ENCODE measurements at places on chromosomes 2 and 18.
A peak's percentile ranks its signal among the peaks of the same experiment; 100 is the strongest.

DNA sequence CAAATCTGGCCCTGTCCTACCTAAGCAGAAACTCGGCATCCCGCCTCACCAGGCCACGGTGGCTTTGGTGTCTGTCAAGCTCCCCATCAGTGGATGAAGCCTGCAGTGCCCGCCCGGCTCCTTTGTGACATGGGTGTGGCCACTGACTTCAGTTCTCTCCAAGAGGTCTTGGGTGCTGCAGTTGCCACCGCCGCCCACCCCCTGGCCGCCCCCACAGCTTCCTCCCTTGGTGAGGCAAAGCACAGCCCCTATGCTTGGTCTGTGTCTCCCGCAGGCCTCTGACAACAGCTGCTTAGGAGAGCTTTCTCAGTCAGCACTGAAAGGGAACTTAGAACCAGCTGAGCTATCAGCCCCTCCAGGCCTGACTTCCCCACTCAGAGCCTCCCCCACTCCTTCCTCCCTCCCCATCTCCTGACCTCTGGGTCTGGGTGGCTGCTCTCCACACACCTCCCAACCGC lies 22.9 kb upstream of the GPR55 start:
- peak; percentile 16 for DNase-seq

DNA sequence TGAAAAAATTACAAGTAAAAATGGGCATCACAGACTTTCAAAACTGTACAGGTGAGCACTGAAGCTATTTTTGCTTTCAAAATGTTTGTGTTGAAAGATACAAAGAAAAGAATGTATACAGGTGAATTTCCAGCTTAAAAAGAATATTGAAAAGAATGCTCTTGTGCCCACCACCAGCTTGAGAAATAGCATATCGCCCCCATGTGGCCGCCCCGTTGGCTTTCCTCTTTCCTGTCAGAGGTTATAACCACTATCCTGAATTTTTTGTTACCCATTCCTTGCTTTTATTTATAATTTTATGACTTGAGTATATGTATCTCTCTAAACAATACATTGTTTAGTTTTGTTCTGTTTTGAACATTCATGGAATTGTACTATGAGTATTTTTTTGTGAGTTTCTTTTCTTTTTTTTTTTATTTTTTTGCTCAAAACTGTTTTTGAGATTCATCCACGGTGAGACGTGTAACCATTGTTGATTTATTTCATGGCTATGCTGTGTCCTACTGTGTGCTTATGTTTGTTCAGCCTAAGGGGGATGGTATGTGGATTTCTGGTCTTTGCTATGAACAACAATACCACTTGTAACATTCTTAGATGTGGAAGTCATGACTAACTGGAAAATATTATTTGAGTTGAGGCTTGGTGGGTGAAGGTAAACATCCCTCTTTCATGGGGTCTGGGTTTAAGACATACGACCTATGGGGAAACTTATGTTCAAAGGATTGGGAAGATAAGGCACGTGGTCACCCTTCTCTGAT lies 11.6 kb downstream of the TRPM8 start:
- peak; percentile 37 for DNase-seq

DNA sequence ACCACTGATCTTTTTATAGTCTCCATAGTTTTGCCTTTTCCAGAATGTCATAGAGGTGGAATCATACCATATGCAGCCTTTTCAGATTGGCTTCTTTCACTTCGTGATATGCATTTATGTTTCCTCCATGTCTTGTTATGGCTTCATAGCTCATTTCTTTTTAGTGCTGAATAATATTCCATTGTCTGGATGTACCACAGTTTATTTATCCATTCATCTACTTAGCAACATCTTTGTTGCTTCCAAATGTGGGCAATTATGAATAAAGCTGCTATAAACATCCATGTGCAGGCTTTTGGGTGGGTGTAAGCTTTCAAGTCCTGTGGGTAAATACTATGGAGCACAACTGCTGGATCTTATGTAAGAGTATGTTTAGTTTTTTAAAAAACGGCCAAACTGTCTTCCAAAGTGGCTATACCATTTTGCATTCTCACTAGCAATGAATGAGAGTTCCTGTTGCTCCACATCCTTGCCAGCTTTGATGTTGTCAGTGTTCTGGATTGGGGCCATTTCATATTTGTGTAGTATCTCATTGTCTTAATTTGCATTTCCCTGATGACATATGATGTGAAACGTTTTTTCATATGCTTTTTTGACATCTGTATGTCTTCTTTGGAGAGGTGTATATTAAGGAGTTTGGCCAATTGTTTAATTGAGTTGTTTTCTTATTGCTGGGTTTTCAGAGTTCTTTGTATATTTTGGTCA lies 20.6 kb downstream of the STPG4 start:
- no peak for DNase-seq

GRCh38 chr2:151297882-151298281 lies 8.4 kb upstream of the NMI start:
- DNase-seq: peak; percentile 73

DNA sequence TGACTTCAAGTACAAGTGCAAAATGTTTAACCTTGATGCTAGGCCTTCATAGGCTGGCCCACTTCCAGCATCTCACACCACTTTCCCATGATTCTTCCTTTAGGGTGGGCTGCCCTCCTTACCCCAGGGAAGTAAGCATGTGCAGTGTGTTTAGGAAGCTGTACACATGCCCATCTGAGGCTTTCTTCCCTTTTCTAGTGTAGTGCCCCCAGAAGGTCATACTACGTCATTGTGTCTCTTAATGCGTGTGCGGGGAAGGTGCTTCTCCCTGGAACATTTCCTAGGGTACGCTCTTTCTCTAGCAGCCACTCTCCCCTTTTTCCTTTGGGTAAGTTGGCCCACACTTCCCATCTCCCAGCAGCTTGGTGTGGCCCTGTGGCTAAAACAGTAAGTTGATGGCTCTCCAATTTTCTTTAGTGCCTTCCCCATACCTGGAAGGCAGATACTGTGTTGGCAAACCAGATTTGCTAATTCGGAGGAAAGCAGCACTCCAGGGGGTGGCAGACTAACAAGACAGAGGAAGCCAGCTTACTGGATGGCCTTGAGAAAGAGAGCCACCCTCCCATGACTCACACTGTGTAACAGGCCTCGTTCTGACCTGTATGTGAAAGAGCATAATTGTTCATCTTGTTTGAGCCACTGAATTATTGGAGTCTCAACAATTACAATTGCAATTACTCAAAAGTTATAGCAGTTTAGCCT lies 1.1 kb upstream of the SULT6B1 start:
- no peak for DNase-seq

- DNase-seq: no peak
Measured at GRCh38 chr2:99648906-99649789, 159.3 kb upstream of the REV1 start.

- DNase-seq: no peak
Measured at GRCh38 chr18:13425357-13426091, 207.0 kb downstream of the LDLRAD4 start.

GRCh38 chr2:26300234-26300925 lies 45.6 kb upstream of the SELENOI start:
- DNase-seq: peak; percentile 55

DNA sequence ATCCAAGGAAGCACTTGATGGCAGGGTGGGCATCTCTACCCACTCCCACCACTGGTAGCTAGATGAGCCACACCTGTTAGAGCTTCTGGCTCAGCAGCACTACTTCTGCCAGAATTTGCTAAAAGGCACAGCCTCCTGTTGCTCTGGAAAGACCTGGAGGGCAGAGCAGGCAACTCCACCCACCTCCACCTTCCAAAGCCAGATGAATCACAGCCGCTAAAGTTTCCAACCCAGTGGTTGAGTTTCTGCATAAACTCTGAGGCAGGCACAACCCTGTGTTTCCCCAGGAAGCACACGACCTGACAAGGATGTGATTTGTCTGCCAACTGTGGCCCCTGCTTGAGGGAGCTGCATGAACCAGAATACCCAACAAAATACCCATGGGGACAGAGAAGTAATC lies 111.6 kb upstream of the GCFC2 start:
- no peak for DNase-seq

DNA sequence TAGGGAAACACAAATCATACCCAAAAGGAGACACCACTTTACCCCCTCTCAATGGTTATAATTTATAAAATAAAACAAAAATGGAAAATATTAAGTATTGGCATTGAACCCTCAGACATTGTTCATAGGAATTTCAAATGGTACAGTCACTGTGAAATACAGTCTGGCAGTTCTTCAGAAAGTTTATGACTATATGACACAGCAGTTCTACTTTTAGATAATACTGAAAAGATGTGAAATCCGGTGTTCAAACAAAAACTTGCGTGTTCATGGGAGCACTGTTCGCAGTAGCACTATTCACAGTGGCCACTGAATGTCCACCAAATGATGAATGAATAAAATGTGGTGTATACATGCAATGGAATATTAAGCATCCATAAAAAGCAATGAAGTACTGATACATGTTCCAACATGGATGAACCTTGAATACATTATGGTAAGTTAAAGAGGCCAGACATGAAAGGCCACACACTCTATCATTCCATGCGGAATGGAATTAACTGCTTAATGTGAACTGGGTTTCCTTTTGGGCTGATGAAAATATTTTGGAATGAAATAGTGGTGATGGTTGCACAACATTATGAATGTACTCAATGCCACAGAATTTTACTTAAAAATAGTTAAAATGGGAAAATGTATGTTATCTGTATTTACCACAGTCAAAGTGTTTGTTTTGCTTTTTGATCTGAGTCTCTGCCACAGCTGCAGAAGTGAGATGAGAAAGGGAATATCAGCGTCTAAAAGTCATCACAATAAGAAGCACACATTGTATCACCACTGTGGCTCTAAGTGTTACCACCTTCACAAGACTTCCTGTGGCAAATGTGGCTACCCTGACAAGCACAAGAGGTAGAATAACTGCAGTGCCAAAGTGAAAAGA lies 864.6 kb downstream of the SUCLG1 start:
- no peak for DNase-seq

GRCh38 chr2:6254441-6254840 lies 562.3 kb downstream of the SOX11 start:
- DNase-seq: peak; percentile 58

GRCh38 chr2:118473846-118474540 lies 373.5 kb downstream of the EN1 start:
- no peak for DNase-seq

DNA sequence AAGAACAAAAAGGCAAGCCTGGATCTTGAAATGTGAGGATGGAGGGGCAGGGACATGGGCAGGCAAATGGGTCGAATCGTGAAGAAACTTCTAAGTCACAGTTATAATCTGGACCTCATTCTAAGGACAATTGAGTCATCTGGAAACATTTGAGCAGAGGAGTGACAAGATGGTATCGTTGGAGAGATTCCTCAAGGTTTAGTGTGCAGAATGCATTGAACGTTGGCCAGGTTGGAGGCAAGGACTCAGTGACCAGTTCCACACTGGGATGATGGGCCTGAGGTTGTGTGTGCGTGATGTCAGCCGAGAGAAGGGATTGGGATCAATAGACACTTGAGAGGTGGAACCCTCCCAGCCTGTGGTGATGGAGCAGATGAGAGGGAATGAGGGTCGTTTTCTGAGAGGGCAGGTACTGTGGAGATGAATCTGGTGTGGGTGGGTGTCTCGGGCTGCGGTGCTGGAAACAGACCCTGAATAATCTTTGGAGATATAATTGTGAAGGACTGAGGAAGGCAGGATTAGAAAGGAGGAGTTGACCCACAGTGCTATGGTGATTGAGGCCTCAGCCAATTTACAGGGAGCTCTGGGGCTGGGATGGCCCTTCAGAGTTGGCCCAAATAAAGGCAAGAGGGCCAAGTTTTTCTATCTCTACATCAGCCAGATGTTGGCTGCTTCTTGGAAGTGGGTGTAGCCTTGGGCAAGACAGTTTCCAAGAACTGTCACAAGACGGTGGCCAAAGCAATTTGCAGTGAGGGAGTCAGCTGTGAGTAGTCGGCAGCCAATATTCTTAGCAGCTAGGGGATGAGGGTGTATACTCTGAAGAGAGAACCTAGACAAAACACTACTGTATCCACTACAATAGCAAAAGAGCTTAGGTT lies 5.8 kb upstream of the ZNF532 start:
- DNase-seq: no peak

GRCh38 chr2:47518497-47519146 lies 115.7 kb downstream of the MSH2 start:
- DNase-seq: no peak

GRCh38 chr2:201507725-201508124 lies 56.2 kb downstream of the STRADB start:
- no peak for DNase-seq

- peak; percentile 69 for DNase-seq
Measured at GRCh38 chr18:39348757-39349156, 1783.2 kb upstream of the CELF4 start.

GRCh38 chr2:3468296-3468988 lies 50.9 kb downstream of the ADI1 start:
- DNase-seq: no peak

- DNase-seq: no peak
Measured at GRCh38 chr2:171516793-171517192, 5.5 kb upstream of the CYBRD1 start.

- peak; percentile 27 for DNase-seq
Measured at GRCh38 chr2:43368483-43369385, 142.3 kb upstream of the ZFP36L2 start.

DNA sequence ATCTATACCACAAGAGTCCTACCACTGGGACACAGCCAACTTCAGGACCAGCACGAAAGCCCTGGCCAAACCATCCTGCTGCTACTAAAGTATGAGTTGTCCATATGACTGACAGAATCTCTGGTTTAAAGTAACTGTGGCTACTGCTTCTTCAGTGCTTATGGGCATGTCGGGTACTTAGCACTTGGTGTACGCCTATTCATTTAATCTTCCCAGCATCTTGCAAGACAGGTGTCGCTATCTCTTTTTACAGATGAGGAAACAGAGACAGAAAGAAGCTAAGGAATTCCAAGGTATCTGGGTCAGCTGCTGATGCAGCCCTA lies 203.4 kb upstream of the ID2 start:
- DNase-seq: no peak

- no peak for DNase-seq
Measured at GRCh38 chr2:50612306-50612705, 419.6 kb downstream of the NRXN1 start.

GRCh38 chr2:15579641-15580040 lies 12.0 kb upstream of the DDX1 start:
- no peak for DNase-seq
